ENCODE measurements at places on chromosomes 12 and 14.

DNA sequence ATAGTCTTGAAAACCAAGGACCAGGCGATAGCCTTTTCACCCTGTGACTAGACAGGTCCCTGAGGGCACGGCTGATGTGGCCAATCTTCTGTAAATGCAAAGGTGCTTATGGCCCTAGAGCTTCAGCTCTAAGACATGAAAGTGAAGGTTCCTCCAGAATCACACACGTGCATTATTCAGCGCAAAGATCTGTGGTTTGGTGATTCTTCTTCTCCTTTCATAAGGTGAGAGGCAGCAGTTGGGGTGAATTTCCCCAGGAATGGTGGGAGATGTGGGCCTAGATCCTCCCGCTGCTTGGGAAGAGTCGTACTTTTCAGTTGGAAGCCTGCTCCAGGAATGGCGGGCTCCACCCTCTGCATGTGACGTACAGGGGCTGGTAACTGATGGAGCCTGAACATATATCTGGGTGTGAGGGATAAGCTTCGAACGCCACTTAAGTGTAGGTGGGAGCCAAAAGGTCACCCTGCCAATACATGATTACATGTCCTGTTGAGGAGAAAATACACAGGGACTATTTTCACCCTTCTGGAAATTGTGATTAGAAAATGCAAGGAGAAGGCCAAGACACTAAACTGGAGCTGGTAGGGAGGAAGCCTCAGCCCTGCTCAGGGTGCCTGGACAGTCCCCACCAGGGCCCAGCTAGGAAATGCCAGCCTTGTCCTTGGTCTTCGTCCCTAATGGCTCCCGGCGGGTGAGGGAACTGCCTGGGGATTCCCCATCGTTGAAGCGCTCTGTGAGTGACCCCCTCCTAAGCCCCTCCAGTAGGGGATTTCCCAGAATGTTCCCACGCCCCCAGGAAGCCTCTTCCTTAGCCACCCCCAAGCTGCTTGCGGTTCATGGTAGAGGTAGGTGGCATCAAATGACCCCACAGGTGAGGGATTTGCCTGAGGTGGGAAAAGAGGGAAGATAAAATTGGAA lies 17.6 kb downstream of the BATF start:
- DNase-seq, result no peak

- no peak for DNase-seq
These were observed 40.4 kb upstream of the GZMB start for GRCh38 chr14:24674204-24674970.

- peak; percentile 17 for DNase-seq
These were observed 51.7 kb downstream of the ATP23 start for GRCh38 chr12:57993030-57993429.

DNA sequence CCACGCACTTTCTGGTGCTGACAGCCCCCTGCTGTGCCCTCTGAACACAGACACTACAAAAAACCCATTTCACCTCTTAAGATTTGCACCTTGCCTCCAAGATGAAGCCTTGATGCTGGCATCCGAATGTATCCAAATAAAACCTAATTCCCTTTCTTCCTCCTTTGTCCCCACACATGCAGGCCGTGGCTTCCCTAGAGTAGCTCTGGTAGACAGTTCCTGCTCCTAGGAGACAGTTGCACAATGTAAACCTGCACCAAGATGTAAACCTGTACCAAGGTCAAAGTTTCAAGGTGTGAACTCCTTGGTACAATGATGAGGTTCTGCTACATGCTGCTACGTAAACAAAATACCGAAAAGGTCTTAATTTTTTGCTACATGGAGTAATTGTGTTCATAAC lies 625 bp upstream of the ABHD12B start:
- no peak for DNase-seq

DNA sequence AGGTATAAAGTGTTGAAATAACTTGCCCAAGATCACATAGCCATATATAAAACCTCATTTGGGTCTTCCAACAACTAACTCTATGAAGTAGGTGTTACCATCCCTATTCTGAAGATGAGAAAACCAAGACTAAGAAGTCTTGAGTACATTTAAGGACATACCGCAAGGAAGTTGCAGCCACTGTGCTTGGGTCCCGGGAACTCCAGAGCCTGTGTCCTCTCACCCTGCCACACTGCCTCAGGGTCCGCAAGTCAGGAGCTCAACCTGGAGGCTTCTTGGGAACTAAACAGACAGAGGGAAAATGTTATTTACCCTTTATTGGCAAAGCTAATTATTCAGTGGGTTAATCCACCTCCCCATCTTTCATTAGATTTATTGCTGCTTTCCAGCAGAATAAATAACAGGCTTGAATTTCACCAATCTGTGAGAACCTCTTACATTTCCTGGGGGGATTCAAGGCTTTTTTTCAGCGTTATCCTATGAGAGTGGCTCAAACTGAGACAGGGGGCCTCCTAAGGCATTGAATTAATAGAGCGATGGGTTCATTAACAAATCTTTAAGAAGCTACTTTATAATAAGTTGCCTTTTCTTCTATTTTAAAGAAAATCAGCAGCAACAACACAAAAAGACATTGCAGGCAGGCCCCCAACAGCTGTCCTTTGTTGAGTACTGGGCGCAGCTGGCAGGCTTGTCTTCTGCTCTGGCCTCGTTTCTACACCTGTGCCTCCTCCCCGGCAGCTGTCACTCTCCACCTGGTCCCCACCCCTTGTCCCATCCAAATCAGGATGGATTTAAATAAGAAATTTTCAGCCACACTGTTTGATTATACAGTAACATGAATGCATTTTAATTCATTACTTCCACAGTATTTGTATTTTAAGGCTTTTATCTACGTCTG lies 25.3 kb downstream of the PHLDA1 start:
- DNase-seq, result no peak

DNA sequence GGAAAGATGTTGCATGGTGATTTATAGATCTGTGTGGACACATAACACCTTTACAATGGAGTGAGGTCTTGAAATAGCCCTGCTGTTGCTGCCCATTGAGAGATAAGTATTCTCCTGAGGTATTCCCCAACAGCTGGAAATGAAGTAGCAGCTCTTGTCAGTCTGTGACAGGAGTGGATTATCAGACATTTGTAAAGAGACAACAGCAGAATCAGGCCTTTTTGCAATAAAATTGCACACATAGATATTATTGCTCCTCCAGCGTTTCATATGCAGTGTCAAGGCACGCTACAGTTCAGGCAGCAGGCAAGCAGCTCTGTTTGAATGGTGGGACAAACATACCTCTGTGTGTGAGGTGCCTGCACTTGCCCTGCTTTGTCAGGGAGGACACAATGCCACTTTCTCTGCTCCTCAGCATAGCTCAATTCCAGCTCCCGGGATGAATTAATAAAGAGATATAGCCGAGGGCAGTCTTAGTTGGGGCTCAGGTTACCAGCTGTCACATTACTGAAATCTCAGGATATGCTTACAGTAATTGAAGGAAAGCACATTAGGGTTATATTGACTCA lies 49.4 kb downstream of the BICD1 start:
- no peak for DNase-seq

- peak; percentile 73 for DNase-seq
These were observed 237.2 kb downstream of the FBXL14 start for GRCh38 chr12:1357171-1357570.

DNA sequence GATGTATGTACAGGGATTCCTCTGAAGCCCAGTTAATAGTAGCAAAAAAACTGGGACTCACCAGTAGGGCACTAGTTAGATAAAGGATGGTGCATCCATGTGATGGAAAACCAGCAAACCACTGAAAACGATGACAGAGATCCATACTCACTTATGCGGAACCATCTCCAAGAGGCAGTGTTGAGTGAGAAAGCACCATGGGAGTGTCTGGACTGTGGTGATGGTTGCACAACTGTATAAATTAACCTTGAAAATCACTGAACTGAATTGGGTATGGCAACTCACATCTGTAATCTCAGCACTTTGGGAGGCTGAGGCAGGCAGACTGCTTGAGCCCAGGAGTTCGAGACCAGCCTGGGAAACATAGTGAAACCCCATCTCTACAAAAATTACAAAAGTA lies 53.6 kb upstream of the ZFP36L1 start:
- DNase-seq, result no peak

DNA sequence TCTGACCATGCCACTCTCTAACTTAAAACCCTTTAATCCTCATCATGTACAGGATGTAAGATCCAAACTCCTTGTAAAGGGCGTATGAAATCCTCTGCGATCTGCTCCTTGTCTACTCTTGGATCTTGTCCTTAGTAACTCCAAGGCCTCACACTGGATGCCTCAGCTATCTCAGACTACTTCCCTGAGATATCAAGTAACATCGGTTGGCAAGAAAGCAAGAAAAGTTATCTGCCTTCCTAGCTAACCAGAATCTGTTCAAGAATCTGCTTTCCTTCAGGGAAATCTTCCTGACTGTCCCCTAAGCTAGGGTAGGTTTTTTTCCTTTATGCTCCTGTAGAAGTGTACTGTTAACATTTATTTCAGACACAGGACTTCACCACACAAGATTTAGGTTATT lies 82.6 kb downstream of the TAOK3 start:
- DNase-seq, result no peak

DNA sequence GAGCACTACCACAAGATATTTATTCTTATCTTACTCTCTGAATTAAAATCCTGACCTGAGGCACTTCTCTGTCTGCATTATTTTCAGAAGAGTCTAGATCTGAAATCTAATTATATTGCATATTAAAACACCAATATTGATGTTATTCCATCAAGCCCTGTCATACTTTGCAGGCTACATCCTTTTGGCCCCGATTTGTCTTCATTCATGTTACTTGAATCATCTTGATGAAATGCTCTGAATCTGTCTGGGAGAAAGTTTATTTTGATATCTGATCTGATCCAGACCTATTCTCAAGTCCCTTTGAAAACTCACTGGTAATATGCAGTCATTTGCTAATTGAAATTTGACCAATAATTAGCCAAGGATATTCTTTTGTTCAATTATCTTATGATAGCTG lies 79.9 kb downstream of the BBS10 start:
- DNase-seq, result no peak

DNA sequence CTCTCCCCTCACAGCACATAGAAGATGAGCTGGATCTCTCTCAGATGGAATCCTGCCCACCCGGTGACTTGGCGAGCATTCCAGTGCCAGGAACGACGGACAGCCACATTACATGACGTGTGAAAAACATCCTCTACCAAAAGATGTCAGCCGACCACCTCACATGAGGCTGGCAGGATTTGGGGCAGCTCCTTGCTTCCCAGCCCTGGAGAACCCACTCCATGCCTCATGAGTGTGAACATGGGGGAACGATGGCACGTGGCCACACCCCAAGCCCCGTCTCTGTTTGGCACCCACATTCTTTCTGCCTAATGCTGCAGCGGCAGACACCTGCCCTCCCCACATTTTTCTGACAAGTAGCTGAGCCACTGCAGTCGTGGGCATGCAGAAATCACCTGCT lies 202.5 kb downstream of the CALM1 start:
- no peak for DNase-seq

All from astrocyte of the hippocampus (primary cell).